ENCODE measurements at places on chromosomes 16 and 17.

GRCh38 chr17:42774066-42774745, 957 bp downstream of the VPS25 start:
- no peak for DNase-seq

GRCh38 chr17:78079253-78079652, 49.3 kb downstream of the TMC6 start:
- DNase-seq = no peak

GRCh38 chr16:1010251-1010650, 28.7 kb downstream of the SOX8 start:
- DNase-seq = no peak

GRCh38 chr16:2784358-2785100, 2.8 kb downstream of the PRSS33 start:
- no peak for DNase-seq

GRCh38 chr16:2709588-2709984, 10.4 kb downstream of the PRSS27 start:
- DNase-seq = no peak

DNA sequence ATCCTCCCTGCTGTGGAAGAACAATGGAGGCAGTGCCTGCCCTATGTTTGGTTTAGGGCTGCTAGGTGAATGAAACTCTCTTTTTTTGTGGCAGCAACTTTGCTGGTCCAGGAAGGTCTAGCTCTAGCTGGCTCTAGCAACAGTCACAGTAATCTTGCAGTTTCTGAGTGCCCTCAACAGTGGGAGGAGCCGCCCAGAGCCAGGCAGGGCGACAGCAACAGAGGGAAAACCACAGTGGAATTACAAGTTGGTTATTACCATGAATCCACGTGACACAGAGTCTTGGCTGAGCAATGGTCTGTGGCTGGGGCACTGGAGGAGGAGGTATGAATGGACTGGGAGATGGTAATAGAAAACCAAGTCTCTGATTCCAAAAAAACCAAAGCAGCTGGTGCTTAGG, 10.3 kb downstream of the HSPB9 start:
- DNase-seq = no peak

- no peak for DNase-seq
Observed at GRCh38 chr17:18323007-18323406, 7.9 kb downstream of the SMCR8 start.

DNA sequence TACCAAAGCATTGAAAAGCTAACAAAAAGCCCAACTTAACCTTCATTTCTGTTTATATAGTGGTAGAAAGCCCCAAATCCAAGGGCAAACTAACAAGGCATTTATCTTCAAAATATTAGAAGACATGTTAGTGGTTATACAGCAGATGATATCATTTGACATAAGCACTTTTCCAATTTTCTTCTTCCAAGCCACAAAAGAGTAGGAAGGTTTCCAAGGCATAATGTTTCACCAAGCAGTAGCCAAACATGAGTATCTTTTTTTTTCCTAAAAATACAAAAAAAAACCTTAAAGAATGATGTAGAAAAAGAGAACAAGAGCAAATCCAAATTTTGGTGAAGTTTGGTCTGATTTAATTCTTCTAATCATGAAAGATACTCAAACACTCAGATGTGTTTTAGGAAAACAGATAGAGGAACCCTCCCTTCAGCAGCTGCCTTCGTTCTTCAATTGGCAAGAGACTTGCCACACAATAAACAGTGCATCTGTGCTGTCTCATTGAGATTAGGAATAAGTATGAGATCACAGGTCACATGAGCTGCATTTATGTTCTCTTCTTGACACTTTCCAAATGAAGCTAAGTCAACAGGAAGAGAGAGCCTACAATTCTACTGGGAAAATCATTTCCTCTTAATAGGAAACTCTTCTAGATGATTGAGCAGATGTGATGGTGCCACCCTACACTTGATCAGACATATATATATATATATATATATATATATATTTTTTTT, 106.7 kb downstream of the TTC19 start:
- DNase-seq = no peak

GRCh38 chr17:20210180-20210579, 201.0 kb downstream of the SPECC1 start:
- no peak for DNase-seq

GRCh38 chr16:52613508-52613907, 66.6 kb upstream of the TOX3 start:
- no peak for DNase-seq

DNA sequence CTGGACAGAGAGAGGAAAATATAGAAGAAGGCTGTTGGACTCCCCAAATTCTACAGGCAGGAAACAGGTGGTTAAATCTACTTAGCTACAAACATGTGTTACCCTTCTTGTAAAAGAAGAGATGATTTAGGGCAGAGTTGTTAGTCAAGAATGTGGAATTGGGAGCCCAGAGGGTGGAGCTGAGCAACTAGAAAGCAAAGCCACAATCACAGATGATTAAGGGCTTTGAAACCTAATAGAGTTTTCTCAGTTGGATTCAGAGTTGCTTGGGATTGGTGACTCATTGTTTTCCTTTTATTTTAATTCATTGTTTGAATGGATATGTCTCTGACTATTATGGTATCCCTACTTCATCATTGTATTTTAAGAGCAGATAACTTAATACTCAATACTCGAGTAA, 6.2 kb downstream of the ACSM5 start:
- no peak for DNase-seq

GRCh38 chr17:50758989-50759544, 8.3 kb downstream of the ANKRD40CL start:
- DNase-seq = no peak

DNA sequence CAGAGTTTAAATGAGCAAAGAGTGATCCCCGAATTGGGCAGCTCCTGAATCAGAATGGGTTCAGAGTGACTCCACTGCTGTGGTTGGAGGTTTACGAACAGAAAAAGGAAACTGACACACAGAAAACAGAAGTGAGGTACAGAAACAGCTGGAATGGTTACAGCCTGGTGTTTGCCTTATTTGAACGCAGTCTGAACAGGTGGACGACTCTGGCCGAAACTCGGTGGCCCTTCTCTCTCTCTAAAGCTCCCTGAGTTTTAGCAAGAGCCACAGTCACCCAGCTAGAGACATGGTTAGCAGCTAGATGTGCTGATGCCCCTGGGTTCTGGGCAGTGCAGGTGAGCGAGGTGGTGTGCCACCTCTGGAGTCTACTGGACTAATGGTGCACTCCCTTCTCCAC, 54.2 kb upstream of the ATP2A3 start:
- DNase-seq = no peak

DNA sequence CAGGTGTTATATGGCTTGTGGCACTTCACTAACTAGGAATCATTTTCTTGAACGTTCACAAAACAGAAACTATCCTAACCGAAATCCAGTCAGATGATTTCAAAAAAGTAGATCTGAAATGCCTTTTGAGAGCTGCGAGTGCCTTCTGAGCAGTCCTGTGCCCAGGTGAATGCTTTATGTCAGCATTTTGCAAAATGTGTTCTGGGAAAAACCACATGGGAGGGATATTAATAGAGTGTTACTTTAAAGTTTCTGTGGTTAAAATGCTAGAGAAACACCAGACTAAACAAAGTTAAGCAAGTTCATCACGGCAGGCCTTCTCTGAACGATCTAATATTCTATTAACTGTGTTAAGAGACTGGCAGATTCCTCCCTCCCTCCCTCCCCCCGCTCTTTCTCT, 15.8 kb upstream of the RGS9 start:
- no peak for DNase-seq

- DNase-seq = no peak
Observed at GRCh38 chr17:422196-422930, 69.8 kb upstream of the RPH3AL start.

DNA sequence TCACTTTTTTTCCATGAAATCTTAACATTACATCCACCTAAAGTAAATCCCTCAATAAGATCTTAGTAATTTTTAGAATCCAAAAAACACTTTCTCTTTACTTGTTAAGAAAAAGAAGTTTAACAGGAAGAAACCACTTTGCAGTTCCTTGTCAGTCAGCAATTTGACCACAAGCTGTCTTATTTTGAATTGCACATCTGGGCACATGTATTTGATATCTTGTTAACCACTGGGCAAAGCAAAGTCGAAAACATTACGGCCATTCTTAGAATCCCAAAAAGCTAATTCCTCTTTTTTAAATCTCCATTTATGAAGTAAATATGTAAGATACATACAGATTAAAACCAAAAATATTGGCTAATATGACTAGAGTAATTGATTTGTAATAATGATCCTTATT, 1.1 kb downstream of the ABCA10 start:
- DNase-seq = no peak

GRCh38 chr17:29393436-29393835, 3.3 kb downstream of the TAOK1 start:
- no peak for DNase-seq

- no peak for DNase-seq
Observed at GRCh38 chr16:89525146-89525913, 17.1 kb downstream of the SPG7 start.

All from G401 (cell line).